Left renal pelvis (tissue), 4 donors: ENCODE measurements at places on chromosomes 11 and 22.
A peak's percentile ranks its signal among the peaks of the same experiment; 100 is the strongest.

GRCh38 chr11:124640666-124641065 lies 18.0 kb downstream of the TBRG1 start:
- DNase-seq: no peak

DNA sequence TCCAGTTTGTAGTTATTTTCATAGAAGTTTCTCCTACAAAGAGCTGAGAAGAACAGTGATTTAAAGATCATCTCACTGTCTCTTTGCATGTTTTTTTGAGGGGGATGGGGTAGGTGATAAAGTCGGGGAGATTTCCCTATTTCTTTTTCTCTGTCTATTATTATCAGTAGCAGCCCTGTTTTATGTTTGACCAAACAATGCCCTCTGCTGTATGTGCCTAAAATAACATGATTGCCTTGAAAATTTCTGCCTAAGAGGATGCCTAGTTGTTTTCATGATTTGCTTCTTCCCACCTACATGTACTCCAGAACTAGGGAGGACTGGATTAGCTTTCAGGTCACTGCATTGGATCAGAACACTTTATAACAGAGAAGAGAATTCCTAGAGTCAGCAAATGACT lies 1330.2 kb downstream of the LRRC4C start:
- no peak for DNase-seq

DNA sequence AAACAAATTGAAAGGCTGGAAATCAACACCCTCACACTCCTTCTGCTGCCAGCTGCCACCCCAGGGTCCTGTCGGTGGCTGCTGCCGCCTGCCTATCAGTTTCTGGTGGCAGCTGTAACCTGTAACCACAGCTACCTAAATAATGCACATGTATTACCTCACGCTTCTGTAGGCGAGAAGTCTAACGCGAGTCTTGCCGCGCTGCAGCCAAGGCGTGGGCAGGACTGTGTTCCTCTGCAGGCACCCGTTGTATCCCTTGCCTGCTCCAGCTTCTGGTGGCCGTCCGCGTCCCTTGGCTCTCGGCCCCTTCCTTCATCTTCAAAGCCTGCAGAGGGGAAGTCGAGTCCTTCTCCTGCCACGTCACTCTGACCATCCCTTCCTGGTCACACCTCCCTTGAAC lies 44.1 kb upstream of the GCAT start:
- DNase-seq: no peak

- no peak for DNase-seq
Observed at GRCh38 chr11:115126515-115127208, 377.6 kb downstream of the CADM1 start.

DNA sequence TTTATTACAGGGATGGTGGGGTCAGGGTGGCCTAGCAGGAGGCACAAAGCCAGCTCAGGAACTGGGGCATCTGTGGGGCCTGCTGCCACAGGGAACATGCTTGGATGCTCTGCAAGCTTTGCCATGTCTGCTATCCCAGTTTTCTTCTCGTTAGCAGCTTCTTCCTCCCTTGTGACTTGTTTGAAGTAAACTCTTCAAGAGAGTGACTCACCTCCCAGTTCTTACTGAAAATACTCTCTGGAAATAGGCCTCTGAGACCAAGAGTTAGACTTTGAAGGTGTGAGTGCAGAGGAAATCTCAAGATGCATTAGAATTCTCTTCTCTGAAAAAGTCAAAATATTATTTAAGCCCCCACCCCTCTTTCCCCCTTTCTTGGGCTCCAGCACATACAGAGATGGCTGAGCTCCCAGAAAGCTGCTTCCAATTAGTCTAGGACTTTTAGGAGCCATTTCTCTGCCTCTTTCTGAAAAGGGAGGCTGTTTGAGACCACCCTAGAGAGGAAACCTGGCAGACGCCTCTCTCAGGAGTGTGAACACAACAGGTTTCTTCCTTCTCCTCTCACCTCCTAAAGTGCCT lies 15.1 kb downstream of the CWC15 start:
- DNase-seq: no peak

- no peak for DNase-seq
Observed at GRCh38 chr11:68026391-68027105, 3.9 kb upstream of the NDUFS8 start.

DNA sequence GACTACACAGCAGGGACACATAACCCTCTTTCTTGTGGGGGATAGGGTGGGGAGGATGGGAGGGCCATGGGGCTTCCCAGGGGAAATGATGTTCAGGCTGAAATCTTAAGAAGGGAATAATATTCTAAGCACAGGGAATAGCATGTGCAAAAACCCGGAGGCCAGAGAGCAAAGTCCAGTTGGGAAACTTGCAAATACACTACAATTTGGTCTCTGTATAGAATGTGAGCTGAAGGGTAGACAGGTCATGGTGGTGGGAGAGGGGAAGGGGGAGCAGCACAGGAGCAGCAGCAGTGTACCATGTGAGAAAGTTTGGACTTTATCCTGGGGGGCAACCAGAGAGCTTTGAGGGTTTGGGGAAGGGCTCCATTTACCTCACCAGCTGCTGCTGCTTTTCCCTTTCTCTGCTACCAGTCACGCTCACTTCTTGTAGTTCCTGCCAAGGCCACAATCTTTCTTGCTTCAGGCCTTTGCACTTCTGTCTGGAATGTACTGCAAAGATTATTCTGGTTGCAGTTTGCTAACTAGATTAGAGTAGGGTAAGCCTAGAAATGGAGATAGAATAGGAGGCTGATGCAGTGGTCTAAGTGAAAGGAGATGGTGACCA lies 43.0 kb downstream of the KREMEN1 start:
- DNase-seq: no peak

DNA sequence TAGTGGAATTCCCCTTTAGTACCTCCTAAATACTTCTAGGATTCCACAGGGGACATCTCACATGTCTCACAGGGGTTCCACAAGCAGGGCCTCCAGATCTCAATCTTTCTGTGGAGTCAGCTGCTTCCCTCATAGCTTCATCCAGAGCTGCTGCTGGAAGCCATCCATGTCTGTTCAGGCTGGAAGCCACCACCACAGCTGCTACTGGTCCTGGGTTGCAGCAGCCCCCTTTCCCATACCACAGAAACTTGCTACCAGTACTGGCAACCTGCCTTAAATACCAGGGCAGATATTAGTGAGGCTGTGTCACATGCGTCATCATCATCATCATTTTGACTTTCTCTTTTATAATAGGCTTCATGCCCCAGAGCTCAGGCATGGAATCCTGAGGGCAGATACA lies 242.7 kb upstream of the NCAM1 start:
- no peak for DNase-seq

- no peak for DNase-seq
Observed at GRCh38 chr11:100887659-100888058, 200.6 kb downstream of the ARHGAP42 start.

DNA sequence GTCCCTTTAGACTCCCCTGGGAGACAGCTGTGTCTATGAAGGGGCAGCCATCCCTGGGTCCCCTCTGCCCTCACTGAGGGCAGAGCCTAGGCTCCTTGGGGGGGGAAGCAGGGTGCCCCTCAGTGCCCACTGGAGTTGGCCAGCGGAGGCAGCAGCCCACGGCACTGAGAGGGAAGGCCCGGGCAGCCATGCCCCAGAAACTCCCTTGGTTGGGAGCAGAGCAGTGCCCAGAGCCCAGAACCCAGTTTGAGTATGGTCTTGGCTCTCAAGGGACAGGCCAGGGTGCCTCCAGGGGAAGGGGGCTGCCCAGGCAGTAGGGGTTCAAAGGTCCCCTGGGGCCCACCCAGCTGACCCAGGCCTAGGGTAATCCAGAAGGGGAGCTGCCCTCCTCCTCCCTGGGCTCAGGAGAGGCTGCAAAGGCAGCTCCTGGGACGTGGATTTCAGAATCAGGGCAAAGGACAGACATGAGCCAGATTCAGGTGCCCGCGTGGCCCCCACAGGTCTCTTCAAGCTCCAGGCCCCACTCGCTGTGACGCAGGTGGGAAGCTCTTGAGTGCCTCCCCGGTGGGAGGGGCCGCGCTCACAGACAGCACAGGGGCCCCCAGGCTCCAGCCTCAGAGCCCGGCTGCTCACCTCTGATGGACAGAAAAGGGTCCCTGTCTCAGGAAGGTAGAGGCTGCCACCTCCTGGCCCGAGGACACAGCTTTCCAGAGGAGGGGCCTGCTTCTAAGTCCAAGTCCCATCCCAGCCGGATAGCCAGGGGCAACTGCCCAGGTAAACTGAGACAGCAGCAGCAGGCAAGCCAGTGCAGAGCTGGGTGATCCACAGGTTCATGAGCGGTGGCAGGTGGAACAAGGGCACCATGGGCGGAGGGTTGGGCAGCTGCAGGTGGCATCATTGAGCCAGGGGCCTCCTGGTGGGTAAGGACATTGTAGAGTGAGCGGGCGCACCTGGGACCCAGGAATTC lies 2.6 kb downstream of the C11orf21 start:
- no peak for DNase-seq

GRCh38 chr11:8056810-8057463 lies 24.1 kb upstream of the TUB start:
- DNase-seq: no peak

DNA sequence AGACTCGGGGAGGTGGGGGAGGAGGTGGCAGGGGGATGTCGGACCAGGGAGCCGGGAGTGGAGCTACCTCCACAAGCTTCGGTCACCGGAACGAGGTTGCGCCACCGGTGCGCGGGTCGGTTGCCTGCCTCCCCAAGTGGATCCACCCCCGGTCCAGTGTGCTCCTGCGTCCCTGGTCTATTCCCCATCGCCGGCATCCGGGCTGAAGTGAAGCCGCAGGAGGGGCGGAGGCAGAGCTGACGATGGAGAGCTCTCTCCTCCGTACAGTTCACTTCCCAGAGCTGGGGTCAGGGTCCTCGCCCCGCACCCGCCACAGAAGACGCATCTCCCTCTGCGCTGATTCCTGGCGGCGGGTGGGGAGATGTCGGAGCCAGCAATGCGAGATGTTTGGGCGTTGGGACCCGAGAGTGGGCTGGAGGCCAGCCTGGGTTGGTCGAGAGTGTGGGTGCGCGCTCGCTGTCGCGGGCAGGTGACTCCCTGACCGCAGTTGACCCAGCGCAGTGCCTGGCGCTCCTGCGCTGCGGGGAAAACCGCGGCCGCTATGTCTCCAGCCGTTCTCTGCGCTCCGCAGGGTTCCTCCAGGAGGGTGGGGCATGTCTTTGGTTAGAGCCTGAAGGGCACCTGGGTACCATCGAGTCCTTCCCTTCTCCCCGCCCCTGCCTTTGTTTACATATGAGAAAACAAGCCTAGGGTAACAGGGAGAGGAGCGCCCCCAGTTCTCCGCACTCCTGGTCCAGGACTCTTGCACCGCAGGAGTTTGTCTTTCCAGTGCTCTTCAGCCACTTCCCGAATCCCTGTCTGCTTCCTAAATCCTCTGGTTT lies 1.7 kb downstream of the C11orf96 start:
- DNase-seq: no peak

- no peak for DNase-seq
Observed at GRCh38 chr11:121249039-121249663, 43.4 kb upstream of the SC5D start.

- no peak for DNase-seq
Observed at GRCh38 chr22:29994943-29995342, 85.3 kb upstream of the HORMAD2 start.

- no peak for DNase-seq
Observed at GRCh38 chr11:25456211-25456610, 875.7 kb upstream of the ANO3 start.

DNA sequence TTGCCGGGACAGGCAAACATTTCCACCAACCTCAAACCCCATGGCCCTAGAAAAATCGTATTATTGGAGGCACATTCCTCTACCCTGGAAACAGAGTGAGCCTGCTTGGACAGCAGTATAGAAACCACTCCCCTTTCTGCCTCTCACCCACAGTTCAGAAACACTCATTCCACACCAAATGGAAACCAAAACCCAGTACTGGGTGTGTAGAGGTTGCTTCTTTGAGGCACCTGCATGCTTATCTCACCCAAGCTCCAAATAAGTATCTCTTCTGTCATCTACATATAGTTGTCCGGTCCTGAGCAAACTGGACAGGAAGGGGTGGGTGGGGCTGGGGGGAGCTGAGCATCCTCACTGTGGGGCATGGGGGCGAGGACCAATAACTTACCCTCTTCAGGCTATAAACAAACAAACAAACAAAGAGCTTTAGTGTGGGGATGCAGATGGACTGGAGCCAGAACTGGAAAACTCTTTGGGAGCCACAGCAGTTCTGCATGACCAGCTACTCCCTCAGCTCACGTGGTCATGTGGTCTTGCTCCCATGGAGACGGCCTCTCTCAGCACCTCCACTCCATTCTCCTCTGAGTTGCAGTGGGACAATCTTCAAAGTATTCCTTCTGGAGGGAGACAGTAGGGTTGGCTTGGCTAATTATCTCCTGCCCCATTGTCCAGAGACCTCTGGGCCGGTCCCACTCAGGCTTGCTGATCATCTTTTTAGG lies 1.0 kb upstream of the PLAAT2 start:
- DNase-seq: peak; percentile 36

DNA sequence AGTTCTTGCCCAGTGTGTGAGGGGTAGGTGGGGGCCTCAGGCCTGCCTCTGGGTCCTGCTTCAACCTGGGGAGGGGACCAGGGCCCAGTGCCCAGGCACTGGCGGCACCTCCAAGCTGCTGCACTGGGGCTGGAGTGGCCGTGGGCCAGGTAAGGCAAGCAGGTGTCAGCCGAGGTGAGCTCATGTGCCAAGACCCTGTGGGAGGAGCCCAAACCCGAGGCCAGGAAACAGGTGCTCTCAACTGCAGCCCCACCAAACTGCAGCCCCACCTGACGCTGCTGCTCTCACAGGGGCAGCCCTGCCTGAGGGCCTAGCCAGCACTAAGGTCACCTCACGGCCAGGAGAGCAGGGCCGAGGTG lies 18.1 kb upstream of the GNB1L start:
- DNase-seq: no peak

DNA sequence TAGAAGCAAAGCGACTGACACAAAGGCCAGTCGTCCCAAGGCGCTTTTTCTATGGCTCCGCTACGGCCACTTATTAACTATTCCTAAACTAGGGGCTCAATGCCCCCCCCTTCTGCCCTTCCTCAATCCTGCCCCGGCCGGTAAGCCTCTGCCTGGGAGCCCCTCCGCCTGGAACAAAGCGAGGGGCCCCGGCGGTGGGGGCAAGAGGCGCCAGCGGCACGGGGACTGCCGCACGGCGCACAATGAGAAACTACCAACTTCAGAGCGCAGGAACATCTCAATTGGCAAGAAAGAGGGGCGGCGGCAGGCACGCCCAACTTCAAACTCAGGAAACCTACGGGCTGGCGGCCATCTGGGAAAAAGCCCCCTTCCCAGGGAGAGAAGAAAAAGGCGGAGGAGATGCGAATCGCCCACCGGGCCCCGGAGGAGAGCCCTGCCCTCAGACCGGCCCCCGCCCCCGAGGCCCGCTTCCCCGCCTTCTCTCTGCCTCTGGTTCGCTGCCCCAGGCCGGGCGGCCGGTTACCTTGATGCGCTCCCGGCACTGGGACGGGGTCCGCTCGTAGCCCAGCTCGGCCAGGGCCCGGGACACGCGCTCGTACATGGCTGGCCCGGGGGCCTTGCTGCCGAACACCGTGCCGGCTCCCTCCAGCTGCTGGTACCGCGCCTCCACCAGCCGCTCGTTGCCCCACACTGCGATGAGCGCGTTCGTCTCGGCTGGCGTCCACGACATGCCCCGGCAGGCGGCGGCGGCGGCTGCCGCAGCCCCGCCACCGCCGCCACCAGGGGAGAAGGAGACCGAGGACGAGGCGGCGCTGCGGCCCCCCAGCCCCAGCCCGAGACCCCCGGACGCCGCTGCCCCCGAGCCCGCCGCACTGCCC lies 619 bp downstream of the MSANTD2 start:
- peak; percentile 38 for DNase-seq
